ENCODE measurements at places on chromosomes 3 and 15.

DNA sequence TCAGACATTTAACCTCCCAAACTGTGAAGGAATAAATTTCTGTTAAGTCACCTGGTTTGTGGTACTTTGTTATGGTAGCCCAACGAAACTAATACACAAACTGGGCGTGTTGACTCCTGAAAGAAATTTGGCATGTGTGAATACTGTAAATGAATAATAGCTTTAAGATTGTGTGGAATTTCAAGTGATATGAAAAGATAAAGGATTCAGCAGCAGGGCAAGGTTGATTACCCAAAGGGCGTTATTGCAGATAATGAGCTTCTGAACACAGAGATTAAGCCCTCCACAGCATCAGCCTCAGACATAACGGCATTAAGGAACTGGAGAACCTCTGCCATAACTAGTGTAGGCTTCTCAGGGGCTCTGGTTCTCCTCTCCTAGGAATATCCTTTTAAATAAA is 451.5 kb upstream of the NECTIN3 start:
- no peak for DNase-seq

- no peak for DNase-seq
These were observed 129.4 kb downstream of the LPP start for GRCh38 chr3:188283347-188283746.

DNA sequence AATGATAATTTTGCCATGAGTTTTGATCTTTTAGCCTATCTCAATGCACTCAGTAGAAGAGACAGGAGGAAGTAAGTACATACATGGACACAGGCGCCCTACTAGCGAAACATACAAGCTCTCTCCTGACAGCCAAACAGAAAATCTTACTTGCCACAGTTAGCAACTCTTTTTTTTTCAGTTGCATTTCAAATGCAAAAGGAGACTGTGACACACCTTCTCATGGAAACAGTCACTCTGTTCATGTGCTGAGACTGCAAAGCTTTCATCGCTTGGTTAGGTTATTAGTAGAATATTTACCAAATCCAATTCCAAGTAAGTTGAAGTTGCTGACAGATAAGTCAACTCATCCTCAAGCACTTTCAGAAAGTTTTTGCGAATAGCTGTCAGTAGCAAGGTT is 223.3 kb downstream of the FOXP1 start:
- peak; percentile 62 for DNase-seq

DNA sequence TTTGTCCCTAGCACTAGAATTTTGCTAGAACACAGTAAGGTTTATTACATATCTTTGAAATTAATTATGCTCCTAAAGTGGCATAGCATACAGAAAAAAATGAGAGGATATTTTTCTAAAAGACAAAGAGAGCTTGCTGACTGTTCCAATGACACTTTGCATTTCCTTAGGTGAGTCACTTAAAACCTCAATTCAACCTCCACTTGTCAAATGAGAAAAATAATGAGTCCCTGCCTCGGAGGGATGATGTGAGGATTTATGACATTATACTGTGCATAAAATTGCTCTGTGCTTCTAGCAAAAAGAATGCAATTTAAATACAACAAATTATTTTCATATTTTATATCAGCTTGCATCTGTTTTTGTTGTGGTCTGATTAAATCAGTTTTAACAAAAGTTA is 1417.0 kb upstream of the ALCAM start:
- no peak for DNase-seq

DNA sequence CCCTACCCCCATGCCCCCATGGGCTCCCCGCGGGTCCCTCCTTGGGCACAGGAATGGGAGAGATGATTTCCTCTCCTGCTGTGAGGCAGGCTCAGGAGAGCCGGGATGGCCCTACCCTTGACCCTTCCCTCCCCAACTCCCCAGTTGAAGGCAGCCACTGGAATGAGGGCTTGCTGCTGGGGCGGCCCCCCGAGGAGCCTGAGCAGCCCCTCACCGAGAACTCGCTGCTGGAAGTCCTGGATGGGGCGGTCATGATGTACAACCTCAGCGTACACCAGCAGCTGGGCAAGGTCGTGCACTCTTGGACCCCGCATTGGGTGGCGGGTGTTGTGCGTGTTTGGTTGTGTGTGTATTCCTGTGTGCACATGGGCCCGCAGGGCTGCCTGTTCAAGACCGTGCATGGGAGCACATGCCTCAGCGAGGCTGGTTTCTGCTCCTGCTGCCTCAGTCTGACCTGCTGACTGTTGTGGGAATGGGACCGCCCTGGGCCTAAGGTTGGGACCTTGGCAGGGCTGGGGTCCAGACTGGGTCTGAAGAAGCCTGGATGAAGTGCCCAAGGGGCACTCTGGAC is 14.0 kb downstream of the AMIGO3 start:
- no peak for DNase-seq

- no peak for DNase-seq
These were observed 22.7 kb downstream of the LARP6 start for GRCh38 chr15:70831094-70831911.

- no peak for DNase-seq
These were observed 18.4 kb downstream of the THOC7 start for GRCh38 chr3:63845215-63845614.

GRCh38 chr3:15284121-15284889 is 48.1 kb downstream of the SH3BP5 start:
- DNase-seq, result no peak

- no peak for DNase-seq
These were observed 66.5 kb downstream of the ADAMTSL3 start for GRCh38 chr15:83720468-83720867.

DNA sequence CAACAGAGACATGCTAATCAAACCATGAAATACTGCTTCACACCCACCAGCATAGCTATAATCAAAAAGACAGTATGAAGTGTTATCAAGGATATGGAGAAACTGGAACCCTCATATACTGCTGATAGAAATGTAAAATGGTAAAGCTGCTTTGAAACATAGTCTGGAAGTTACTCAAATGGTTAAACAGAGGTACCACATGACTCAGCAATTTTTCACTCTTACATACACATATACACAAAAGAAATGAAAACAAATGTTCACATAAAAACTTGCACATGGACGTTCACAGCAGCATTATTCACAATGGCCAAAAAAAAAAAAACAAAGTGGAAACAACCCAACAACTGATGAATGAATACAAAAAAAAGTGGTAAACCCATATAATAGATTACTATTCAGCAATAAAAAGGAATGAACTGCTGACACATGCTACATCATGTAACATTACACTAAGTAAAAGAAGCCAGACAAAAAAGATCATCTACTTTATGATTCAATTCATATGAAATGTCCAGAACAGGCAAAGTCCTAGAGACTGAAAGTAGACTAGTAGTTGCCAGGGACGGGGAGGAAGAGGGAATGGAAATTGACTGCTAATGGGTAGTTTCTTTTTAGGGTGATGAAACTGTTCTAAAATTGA is 23.2 kb downstream of the ZNF148 start:
- no peak for DNase-seq

DNA sequence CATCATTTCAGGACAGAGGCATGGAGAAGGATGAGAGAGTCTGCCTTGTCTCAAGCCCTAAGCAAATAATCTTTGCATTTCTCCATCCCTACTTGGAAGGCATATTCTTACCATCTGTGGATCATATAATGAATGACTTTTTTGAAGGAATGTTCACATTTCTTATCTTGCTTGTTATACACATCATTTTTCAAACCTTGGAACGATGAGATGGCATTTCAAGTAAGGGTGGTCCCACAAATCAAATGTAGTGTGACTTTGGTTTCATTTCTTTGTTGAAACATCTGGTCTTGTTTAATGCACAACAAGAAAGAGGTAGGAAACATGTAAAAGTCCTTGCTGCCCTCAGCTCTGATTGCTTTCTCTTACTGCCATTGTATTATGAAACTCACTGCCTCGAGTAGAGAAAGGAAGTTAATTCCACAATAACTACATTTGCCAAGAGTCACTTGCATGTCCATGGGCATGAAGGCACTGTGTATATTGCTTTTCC is 32.1 kb downstream of the RBMS3 start:
- no peak for DNase-seq

DNA sequence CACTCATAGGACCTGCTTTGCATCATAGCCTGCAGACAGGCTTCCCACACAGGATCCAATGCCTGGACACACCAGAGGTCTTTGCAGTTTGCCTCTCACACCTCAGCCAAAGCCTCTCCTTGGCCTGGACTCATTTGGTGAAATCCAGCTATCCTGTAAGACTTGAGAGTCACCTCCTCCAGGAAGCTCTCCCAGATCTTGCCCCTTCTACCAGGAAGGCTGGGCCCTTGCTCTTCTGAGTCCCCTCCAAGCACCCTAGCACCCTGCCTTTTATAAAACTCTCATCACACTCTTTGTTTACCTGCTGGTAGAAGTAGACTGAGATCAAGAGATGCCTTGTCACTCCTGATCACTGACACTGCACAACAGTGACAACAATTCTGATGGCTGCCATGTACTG is 66.8 kb upstream of the GLCE start:
- no peak for DNase-seq

DNA sequence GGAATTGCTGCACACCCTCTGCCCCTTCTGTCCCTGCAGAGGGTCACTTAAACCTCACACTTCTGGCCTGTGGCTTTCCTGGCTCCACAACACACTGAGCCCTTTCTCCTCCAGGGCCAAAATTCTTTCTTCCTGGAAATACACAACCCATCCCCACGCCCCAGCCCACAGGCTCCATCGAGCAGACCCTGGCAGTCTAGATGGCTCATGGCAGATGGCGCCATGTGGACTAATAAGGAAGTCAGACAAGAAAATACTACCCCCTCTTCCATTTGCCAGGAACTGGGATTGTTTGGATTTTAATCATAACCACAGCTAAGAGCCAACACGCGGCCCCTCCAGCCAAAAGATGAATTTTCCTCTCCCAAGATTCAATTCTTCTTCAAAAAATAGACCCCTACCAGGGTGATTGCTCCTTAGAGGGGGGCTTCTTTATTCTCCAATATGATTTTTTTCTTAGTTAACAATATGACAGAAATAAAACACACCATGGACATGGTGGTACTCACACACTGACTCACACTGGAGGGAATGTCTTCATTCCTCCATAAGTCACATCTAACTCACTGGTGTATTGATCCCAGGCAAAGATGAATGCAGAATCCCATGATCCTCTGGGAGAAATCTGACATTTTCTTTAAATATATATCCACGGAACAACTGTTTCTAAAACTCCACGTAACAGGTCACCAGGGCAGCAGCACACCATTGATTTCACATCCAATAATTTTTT is 111.5 kb downstream of the NTRK3 start:
- no peak for DNase-seq

DNA sequence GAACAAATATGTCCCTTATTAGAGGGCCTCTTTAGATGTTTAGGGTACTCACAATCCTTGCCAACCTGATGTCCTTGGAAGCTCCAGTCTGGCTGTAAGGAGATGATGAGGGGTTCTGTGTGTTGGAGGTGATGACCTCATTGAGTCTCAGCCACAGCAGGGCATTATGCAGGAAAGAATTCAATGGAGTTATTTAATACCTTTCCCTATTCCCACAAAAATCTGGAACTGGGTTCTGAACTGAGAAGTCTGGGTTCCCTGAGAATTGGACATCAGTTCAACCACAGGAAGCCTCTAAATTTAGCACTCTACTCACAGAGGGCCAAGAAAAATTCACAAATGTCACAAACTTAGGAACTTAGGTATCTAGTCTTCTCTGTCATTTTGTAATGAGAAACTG is 36.9 kb downstream of the SLC35A5 start:
- DNase-seq, result no peak

- DNase-seq, result no peak
These were observed at the start of gene LAMB2 for GRCh38 chr3:49132437-49133225. Gene LAMB2 (minus strand): TSS chr3:49133050. CDS start chr3:49132867, 183 bp downstream.

- no peak for DNase-seq
These were observed 1.4 kb upstream of the DIS3L start for GRCh38 chr15:66291816-66292570.

DNA sequence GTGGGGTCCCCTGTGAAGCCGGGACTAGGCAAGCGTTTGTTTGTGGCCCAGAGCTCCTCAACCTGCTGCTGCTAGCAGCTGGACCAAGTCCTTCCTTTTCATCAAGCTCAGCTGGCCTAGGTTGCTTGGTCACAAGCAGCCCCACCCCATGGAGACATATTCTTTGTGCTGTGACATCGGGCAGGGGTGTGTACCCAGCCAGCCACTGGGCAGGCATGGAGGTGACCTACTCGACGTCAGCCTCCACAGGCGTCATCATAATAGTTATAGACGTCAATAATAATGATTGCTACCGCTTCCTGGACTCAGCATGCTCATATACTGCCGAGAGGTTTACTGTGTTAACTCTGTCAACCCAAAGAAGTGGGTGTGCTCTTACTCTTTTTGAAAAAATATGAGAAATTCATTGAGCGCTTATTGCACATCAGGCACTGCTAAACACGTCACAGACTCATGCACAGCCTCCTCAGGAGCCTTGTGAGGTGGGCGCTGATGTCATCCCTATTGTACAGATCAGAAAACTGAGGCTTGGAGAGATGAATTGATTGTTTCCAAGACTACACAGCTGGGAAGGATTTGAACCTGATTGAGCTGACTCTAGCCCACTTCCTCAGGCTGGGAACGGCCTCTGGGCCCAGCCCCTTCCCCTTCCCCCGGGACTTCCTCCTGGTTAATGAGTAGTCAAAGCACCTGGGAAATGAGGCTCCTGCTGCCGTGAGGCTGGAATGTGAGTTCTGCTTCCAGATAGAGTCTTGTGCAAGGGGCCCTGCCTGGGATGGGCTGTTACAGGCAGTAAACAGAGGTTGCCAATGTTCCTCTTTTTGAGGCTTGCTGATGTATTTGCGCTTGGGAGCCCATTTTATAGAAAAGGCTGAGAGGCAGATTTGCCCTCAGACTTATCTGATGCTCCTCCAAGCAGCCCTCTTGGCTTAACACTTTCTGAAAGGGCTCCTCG is 16.2 kb downstream of the SLC6A6 start:
- no peak for DNase-seq

DNA sequence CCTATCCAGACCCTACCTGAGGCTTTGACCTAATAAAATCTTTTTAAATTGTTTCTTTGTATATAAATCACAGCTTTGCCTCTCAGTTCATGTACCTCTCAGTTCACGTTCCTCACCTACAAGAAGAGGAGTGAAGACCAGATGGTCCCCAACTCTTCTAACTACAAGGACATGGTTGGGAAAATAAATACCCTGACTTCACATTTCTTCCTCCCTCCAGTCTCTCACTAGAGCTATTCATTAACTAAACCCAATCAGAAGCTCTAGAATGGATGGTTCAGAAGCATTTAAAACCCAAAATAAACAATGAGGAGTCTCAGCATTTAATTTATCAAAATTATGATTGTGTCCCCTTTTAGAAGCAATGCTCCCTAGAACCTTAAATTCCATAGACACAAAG is 97.3 kb upstream of the AGTR1 start:
- DNase-seq, result no peak

GRCh38 chr3:131224886-131225550 is 156.6 kb upstream of the NUDT16 start:
- no peak for DNase-seq

- no peak for DNase-seq
These were observed 138.3 kb upstream of the PTPRG start for GRCh38 chr3:61422945-61423673.

DNA sequence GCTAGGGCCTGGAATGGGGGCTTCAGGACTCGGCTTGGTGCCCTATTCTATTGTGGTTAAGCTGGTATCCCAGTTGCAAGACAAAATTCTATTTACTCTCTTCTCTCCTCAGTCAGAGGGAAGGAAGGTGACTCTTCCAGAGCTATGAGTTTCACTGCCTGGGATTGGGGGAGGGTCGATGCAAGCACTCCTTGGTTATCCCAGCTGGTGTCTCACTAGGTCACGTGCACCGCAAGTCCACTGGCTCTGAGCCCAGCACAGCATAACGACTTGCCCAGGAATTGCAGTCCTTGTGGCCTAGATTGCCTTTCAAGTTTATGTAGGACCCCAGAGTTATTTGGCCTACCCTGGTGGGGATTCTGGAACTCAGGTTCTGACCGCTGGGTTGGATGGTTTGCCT is 958.8 kb downstream of the IGSF11 start:
- no peak for DNase-seq

- DNase-seq, result no peak
These were observed 62.0 kb downstream of the MGLL start for GRCh38 chr3:127760361-127760760.
